ENCODE measurements at places on chromosomes 16 and 17. TPM values are rescaled to one million over a fixed set of nuclear protein-coding genes. Genes with fewer than 3 reads are reported as not detected.

- DNase-seq: no peak
Measured at GRCh38 chr16:81265658-81266451, 27.4 kb downstream of the BCO1 start.

GRCh38 chr16:28260193-28260592, 32.1 kb upstream of the SBK1 start:
- no peak for DNase-seq

DNA sequence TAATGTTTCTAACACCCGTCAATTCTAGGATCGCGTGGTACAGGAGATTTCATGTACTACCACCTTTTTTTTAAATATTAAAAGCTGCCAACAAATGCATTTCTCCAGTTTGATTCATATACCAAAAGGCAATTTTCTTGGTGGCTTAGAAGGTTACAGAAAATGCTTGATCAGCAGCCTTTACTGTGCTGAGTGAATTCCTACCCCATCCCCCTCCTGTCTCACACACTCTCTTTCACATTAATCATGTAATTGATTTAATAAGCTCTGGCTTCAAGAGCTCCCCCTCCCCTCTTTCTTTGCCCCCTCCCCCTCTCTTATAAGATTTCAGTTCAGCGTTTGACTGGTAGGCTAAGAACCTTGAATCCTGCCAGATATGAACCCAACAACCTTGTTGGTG, 110.5 kb downstream of the RBFOX1 start:
- DNase-seq: no peak

GRCh38 chr17:57902800-57903759, 52.1 kb downstream of the CUEDC1 start:
- DNase-seq: no peak

DNA sequence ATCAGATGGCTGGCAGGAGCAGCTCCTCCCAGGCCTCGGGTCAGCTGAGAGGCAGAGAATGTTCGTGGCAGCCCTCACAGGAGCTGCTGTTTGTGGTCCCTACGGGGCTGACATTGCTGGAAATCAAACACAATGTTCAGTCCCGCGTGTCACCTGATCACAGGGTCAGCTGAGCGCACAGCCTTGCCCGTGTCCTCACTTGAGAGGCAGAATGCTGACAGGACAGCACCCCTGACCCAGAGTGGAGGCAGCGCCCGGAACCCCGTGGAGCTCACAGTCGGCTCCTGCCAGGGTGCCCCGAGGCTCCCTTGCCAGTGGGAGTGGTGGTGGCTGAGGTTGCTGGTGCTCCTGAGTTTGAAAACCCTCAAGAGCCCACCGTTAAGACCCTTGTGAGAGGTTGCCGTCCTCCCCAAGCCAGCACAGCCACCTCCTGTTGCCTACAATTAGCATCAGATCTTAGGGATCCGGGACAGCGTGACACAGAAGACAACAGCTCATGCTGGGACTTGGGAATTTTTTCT, 3.6 kb upstream of the CHMP6 start:
- DNase-seq: no peak

- DNase-seq: no peak
Measured at GRCh38 chr17:83071966-83072562, 7.3 kb upstream of the METRNL start.

GRCh38 chr16:56830669-56831068, 34.3 kb upstream of the SLC12A3 start:
- no peak for DNase-seq

DNA sequence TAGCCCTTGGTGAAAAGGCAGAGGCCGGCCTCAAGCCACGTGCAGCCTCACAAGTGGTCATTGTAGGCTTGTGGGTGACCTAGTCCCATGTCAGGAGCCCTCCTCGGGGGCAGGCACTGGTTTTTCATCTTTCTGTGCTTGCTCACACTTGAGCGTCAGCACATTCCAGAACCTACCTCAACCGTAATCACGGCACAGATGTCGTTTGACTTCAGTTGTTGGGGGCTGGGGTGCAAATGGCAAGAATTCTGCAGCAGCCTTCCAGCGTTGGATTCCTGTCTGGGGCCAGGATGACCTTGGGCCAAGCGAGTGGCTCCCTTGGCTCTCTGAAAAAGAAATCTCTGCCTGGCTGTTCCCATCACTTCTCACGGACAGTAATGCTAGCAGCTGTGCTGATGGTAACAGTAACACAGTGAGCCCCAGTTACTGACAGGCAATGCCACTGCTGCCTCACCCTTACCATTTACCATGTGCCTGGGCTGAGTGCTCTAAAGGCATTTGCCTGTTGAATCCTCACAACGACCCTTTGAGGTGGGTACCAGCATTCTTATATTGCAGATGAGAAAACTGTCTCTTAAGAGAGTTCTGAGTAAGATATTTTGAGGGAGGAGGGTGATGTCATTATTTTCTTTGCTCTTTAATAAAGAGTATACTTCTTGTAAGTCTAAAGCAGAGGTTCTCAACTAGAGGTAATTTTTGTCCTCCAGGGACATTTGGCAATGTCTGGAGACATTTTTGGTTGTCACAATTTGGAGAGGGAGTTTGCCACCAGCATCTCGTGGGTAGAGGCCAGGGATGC, 46.5 kb downstream of the KSR1 start:
- no peak for DNase-seq

DNA sequence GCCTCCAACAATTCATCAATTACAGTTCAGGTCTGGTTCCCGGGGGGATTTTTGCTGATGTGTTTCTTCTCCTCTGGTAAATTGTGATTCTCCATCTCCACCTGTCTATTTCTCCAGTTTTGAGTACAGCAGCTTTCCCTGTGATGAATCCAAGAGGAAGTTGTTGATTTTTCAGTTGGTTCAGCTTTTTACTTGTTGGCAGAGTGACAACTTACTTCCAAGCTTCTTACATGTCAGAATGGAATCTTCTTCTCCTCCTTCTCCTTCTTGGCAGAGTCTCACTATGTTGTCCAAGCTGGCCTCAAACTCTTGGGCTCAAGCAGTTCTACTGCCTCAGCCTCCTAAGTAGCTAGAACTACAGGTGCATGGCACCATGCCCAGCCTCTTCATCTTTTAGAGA, 33.4 kb upstream of the TMEM92 start:
- no peak for DNase-seq

GRCh38 chr16:16938980-16939379, 531.8 kb downstream of the XYLT1 start:
- no peak for DNase-seq

DNA sequence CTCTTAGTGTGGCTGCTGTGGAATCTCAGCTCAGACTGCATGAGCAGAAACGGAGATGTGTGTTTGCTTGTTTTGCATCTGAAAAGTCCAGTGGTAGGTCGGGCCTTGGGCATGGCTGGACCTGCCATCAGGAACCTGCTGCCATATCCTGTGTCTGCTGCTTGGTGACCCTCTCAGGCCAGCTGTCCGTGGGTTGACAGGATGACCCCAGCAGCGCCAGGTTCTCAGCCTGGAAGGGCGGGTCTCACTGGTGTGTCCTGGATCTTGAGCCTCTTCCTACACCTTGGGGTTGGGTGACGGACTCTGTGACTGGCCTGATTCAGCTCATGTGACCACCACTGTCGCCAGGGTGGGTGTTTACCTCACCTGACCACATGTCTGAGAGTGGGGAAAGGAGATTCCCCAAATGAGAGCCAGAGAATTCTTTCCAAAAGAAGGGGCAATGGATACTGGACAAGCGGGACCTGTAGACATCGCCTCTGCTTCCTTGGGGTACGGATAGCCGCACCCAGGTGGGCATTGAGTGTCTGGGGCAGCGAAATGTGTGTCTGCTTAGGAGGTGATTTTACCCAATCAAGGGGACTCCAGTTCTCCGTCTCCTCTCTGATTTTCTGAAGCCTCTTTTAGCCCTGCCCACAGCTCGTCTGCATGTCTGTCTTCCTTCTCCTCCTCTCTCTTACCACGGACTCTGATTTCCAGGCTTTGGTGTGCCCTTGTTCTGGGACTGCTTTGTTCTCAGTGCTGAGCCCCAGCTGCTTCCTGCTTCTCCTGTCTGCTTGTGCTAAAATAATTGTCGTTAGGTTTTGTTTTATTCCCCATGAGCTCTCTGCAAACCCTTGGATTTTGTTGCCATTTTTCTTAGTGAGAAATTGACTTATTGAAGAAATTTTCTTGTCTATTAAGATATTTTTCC, 399.7 kb downstream of the CPPED1 start:
- DNase-seq: no peak

GRCh38 chr16:10876799-10877341, at the start of gene CIITA:
CIITA (plus strand) TSS chr16:10877202; CDS start chr16:10877331, 129 bp downstream.
- peak; percentile 44 for DNase-seq

- DNase-seq: no peak
Measured at GRCh38 chr17:18117533-18117932, 9.0 kb downstream of the MYO15A start.

DNA sequence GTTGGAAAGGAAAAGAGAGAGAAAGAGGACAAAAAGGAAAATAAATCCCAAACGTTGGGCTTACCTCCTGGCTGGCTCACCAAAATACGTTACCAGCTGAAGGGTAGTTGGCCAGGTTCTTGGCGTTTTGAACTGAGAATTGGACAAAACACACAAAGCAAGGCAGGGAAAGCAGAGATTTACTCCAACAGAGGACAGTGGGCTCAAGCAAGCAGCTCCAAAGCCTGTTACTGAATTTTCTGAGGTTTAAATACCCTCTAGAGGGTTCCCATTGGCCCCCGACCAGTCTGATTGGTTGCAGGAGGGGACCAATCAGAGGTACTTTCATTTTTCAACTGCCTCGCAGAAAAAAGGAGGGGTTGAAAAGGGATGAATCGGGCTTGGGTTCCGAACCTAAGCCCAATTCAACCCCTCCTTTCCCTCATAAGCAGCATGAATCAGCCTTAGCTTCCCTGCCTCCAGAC, 55.6 kb upstream of the ALOX12 start:
- peak; percentile 72 for DNase-seq

- no peak for DNase-seq
Measured at GRCh38 chr17:78107457-78107856, 21.1 kb downstream of the TMC6 start.

GRCh38 chr16:6447021-6447790, 885.4 kb upstream of the RBFOX1 start:
- no peak for DNase-seq

DNA sequence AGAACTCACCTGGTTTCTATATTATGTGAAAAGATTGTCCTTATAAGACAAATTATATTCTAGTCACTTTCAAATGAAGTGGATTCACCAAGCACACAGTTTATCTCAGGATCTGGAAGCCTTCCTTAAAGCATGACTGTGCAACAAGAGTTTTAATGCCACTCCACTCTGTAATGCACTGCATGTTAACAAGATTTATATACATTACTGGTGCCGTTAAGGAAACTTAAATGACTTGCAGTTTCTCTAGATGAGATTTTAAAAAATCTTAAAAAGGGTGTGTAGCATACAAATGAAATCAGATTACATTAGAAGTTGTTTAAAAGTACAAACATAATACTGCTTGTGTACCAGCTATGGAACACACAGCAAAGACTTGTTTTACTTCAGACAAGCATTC, 150.8 kb downstream of the SNX11 start:
- peak; percentile 50 for DNase-seq

DNA sequence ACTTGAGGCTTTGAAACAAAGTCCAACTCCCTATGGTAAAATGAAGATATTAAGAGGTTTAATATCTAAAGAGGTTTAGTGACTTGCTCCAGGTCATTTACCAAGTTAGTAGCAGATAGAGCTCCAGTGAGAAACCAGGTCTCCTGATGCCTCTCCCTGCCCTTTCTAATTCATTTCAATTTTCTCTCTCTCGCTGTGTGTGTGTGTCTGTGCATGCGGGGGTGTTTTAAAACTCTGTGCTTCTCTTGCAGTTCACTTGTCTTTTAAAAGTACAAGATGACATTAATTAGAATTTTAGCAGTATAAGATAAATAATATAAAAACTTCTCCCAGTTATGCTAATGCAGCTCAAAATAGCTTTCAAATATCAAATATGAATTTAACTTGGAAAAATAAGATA, 8.2 kb upstream of the ZP2 start:
- DNase-seq: no peak

DNA sequence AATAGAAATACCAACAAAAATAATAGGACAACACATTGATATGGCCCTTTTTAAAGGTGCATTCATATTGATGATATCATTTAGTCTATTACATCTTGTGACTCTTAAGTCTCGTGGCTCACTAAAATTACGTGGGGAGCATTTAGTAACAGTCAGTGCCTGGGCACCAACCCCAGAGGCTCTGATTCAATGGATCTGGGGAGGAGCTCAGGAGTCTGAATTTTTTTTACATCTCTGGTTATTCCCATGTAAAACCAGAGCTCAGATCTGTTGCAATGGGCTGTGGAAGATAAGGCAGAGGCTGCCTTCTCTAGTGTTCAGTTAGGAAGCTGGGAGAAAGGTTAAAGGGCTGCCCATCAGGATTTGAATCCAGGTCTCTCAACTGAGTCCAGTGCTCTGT, 549.9 kb upstream of the CDH5 start:
- no peak for DNase-seq

- no peak for DNase-seq
Measured at GRCh38 chr16:80500961-80501525, 39.8 kb upstream of the DYNLRB2 start.

DNA sequence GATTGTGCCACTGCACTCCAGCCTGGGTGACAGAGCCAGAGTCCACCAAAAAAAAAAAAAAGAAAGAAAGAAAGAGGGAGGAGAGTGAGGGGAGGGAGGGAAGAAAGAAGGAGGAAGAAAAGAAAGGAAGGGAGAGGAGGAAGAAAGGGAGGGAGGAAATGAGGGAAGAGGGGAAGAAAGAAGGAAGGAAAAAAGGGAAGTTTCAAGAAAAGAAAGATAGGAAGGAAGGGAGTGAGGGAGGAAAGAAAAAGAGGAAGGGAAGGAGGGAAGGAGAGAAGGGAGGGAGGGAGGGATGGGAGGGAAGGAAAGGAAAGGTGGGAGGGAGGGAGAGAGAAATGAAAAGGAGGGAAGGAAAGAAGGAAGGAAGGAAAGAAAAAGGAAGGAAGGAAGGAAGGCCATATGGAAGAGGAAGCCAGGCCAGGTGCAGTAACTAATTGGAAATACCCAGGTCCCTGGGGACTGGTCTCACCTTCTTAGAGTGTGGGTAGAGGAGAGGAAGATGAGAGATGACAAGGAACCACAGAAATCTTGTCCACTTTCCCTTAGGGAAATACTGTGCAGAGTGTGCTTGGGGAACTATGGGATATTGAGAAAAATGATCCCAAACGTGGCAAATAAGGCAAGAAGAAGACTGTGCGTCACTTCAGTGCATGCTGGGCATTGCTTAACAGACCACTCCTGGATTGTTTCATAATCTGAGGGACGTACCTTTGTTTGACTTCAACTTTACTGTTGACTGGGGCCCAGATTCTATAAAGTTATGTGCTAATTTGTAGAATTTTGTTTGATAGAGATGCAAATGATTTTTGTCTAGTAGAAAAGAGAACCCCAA, 15.1 kb upstream of the CSNK2A2 start:
- no peak for DNase-seq

The SMARCD2 gene
- total RNA-seq: 92.0 TPM

The EFNB3 gene
- not detected for total RNA-seq

The GLIS2 gene
- total RNA-seq: 9.0 TPM

The SPOP gene
- total RNA-seq: 52.6 TPM

The EVI2A gene
- 0.13 TPM for total RNA-seq

The NEUROD2 gene
- total RNA-seq: not detected

The SAT2 gene
- 7.5 TPM for total RNA-seq

The C1QTNF1 gene
- total RNA-seq: 0.09 TPM

The CCL8 gene
- not detected for total RNA-seq

The PTX4 gene
- total RNA-seq: 0.38 TPM

The TNP2 gene
- total RNA-seq: not detected

The C17orf50 gene
- total RNA-seq: not detected

The SSTR5 gene
- not detected for total RNA-seq

The KRTAP2-1 gene
- total RNA-seq: not detected

The TP53TG3C gene
- 2.8 TPM for total RNA-seq

The KRT15 gene
- 0.34 TPM for total RNA-seq

The CWC25 gene
- 16.5 TPM for total RNA-seq

The RNF40 gene
- 124 TPM for total RNA-seq

Measured in K562 (cell line).